Myocyte (in vitro differentiated cells): ENCODE measurements at places on chromosomes 6 and 20.

DNA sequence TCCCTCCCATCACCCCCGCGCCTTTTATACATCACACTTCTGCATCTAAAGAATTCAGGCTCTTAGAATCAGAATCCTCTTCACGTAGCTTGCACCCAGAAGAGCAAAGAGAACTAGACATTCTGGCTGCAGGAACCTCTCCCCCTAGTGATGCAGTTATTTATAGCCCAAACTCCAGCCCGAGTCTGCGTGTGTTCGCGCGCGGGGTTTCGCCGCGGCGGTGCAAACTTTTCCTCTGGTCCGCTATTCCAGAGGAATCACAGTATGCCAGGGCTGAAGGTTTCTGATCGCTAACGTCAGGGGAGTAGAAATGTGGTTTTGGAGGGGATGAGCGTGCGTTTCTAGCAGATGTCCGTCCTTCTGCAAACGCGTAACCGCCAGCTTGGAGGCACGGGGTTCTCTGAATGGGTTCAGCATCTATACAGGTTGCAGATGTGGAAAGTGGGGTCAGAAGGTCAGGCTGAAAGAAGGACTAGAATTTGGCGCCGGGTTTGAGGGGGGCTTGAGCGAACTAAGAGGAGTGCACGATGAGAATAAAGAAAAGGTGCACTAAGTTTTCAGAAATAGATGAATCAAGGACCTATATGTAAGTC is 1.8 kb downstream of the EPHA7 start:
- peak; percentile 74 for DNase-seq

- DNase-seq: no peak
Observed at GRCh38 chr20:9179867-9180266, 111.0 kb downstream of the PLCB4 start.

DNA sequence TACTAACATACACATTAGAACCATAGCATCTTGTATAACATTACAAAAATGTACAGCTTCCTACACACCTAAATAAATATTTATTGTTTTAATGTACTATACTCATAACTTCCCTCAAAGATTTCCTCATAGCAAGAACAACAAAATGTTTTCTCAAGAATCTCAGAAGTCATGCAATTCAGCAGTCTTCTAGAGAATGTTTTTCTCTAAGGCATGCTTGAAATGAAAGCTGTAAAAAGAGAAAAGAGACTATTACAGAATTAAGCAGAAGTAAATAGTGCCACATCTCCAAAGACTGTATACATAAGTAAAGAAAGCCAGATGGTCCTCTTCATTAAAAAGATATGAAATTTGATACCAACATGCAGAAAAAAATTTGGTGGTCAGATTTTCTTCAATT is 672.2 kb downstream of the EPM2A start:
- no peak for DNase-seq

GRCh38 chr6:140068801-140069200 is 694.4 kb upstream of the CITED2 start:
- DNase-seq: no peak

- no peak for DNase-seq
Observed at GRCh38 chr20:32357375-32357868, 709 bp upstream of the ASXL1 start.

GRCh38 chr20:4341804-4342485 is 326.6 kb upstream of the RNF24 start:
- DNase-seq: peak; percentile 78

DNA sequence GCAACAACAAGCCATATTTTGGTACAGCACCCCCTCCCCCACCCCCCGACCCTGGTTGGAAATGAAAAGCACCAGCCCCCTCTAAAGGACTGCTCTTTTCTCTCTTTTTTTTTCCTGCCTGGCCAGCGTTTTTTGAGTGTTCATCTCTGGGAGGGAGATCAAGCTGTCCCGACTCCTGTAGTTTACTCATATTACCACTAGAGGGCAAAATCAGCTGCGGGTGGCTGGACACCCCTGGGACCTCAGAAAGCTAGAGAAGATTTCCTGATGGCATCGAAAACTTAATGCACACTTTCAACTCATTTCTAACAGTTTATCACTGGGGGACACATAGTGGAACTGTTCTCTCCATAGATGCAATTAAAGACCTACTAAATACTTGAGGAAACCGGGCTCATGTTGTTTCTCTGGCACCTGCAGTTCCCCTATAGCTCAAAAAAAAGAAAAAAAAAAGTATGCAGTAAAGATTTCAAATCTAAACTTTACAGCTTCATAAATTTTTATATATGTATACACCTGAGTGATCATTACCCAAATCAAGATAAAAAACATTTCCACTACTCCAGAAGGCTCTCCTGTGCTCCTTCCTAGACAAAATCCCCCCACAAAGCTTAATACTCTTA is 24.4 kb downstream of the CNBD2 start:
- peak; percentile 78 for DNase-seq

- DNase-seq: peak; percentile 19
Observed at GRCh38 chr20:52959125-52959524, 13.0 kb upstream of the TSHZ2 start.

DNA sequence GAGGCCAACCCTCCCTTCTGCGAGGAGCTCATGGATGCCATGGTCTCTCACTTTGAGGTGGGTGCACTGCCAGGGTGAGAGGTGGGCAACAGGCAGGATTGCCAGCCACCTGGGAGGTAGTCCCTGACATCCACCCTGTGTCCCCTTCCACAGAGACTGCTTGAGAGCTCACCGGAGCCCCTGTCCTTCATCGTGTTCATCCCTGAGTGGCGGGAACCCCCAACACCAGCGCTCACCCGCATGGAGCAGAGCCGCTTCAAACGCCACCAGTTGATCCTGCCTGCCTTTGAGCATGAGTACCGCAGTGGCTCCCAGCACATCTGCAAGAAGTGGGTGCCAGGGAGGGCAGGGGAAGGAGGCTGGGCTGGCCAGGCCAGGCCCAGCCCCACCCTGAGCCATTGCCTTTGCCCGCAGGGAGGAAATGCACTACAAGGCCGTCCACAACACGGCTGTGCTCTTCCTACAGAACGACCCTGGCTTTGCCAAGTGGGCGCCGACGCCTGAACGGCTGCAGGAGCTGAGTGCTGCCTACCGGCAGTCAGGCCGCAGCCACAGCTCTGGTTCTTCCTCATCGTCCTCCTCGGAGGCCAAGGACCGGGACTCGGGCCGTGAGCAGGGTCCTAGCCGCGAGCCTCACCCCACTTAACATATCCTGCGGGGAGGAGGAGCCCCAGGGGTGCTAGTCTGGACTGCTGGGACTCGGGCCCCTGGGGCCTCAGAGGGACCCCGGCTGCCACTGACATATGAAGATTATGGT is 12.8 kb downstream of the PCIF1 start:
- no peak for DNase-seq

DNA sequence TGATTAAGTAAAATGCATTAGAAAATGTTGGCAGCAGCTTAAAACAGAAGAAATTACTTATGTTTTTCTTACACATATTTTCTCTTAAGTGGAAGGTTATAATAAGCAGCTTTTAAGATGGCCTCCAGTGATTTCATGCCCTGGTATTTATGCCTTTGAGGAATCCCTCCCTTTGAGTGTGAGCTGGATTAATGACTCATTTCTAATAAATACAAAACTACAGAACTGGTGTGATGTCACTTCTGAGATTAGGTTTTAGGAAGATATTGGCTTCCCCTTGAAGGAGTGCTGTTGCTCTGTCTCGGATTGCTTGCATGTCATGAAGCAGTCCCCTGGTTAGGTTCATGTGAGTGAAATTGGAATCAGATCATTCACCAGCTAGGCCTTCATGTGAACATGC is 143.2 kb upstream of the EPHA7 start:
- peak; percentile 61 for DNase-seq
